ENCODE measurements at places on chromosomes 6 and 20.

DNA sequence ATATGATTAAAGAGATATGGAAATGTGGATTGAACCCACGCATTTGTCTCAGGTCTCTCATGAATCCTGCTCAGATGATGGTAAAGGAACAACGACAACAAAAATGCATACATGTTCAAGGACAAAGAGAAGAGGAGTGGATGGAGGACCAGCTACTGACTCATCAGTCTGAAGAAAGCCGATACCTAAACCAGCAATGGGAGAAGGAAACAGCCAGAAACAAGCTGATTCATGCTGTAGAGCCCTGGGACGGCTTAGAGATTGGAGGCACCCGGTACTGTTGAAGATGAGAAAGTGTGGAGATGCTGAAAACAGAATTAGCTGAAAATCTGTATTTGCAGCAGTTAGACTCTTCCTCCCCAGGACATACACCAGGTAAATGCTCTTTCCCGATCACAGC is 14.4 kb upstream of the RIPPLY2 start:
- no peak for DNase-seq

- DNase-seq: no peak
Observed at GRCh38 chr6:152598421-152598820, 38.7 kb downstream of the SYNE1 start.

DNA sequence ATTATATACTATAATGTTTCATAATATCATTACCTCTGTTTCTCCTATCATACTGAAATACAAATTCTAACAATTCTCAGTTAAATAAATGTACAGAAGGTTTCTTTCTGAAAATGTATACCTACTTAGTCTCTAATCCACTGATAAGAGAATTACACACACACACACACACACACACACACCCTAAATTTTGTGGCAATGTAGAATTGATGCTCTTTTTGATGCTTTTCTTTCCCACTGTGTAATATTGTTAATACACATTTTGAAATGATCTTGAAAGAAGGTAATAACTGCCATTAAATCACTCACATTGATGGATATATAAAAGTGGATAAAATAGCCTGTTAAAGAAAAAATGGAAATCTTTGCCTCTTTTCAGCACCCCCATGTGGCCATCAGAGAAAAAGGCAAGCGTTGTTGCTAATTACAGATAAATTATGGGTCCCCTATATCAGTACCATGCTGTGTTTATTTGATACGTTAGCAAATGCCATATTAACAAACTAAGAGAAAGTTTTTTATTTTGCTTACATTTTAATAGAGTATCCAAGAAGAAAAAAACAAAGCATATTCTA is 76.6 kb upstream of the VGLL2 start:
- DNase-seq: no peak

- DNase-seq: peak; percentile 13
Observed at GRCh38 chr6:106334646-106335448, 9.3 kb upstream of the ATG5 start.

DNA sequence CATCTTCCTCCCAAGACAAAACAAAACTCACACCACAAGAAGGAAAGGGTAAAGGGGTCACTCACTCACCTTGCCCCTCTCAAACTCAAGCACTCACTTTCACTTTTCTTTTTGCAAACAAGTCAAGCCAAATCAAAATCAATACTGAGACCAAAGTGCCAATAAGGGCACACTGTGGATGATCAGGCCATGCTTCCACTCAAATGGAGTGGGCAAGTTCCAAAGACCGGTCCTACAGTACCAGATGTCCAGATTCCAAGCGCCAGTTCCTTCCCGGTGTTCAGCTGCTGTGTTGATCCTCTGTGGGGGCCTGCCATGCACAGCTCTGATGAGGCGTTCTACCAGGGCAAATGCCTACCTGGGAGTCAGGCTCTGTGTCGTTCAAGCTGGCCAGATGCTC is 162.6 kb upstream of the GRIK2 start:
- DNase-seq: no peak

DNA sequence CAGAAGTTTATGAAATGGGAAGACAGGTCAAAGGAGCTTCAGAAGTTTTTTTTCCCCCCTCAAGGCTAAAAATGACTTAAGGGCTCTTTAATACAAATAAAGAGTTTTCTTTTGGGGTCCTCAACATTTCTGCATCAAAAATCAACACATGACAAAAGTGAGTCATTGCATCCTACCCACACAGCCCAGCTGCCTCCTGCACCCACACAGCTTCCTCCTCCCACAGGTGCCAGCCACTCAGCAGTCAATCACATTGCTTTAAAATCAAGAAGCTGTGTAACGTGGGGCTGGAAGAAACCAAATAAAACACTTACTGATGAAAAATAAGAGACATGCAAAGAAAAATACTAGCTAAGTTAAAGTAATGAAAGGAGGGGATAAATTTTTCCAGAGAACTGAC is 68.5 kb downstream of the MAP3K5 start:
- peak; percentile 46 for DNase-seq

DNA sequence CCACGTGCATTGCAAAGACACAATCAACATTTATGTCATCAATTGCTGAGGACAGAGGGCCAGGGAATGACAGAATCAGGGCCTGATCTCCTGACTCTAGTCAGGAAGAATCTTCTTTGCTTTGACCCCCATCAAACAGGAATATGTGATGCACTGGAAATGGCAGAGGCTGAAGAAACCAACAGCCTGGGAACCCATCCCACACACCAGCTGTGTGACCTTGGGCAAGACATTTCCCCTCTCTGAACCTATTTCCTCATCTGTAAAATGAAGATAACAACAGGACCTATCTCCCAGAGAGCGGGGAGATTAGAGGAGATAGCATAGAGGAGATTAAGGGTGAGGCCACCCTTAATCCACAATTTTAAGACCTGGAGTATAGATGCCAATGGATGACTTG is 1.5 kb downstream of the HNF4A start:
- no peak for DNase-seq

DNA sequence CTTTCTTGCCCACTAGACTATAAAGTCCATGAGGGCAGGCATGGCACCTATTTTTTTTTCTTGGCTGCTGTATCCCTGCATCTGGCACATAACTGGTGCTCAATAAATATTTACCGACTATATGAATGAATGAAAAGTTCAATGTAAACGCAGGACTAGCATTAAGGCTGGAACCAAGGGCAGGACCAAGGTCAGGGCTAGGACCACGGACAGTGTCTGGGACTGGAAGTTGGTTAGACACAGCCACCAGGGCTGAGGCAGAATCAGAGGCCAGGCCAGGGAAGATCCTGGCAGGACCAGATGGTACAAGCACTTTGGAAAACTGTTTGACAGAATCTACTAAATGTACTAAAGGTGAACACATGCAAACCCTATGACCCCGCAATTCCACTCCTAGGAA is 3.7 kb downstream of the TNXB start:
- DNase-seq: no peak

GRCh38 chr20:2698912-2699311 is 6.3 kb downstream of the EBF4 start:
- DNase-seq: no peak

DNA sequence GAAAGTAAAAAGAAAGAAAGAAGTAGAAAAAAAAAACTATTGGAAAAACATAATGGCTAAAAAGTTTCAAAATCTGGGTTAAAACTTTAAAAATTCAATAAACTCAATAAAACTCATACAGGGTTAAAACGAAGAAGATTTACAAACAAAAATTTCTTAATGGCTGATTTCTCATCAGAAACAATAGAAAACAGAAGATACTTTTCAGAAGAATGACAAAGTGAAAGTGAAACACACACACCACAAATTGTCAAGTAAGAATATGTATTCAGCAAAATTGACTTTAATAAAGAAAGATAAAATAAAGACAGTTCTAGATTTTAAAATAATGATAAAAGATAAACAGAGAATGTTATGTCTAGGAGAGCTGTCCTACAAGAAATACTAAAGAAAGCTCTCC is 618.9 kb upstream of the GJE1 start:
- DNase-seq: no peak

DNA sequence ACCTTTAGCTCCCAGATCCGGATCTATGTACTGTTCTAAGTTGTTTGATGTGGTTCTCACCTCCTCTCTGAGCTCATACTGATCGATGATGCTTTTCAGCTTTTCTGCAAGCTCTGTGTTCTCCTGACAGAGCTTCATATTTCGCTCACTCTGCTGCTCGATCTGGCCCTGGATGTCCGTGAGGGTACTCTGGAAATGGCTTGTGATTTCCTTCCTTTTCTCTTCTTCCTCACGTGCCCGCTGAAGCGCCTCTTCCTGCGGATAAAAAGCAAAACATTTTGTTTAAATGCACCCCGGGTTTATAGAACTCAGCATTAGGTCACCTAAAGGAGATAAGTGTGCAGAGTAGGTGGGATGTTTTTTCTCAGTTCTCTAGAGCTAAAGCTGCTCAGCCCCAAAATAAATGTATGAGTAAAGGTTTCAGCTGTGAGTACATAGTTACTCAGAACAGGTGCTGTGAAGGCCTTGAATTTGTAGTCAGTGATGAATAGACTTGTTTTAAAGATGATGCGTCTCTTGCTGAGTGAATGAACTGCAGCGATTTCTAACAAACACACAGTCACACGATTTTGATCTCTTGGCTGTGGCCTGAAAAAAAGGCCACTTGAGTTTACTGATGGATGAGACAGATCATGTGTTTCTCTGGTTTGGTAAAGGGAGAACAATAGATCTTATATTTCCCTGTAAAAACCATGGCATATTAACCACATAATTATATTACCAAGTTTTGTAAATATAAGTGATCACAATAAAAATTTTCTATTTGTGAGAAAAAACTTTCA is 29.1 kb downstream of the TXLNB start:
- peak; percentile 72 for DNase-seq

DNA sequence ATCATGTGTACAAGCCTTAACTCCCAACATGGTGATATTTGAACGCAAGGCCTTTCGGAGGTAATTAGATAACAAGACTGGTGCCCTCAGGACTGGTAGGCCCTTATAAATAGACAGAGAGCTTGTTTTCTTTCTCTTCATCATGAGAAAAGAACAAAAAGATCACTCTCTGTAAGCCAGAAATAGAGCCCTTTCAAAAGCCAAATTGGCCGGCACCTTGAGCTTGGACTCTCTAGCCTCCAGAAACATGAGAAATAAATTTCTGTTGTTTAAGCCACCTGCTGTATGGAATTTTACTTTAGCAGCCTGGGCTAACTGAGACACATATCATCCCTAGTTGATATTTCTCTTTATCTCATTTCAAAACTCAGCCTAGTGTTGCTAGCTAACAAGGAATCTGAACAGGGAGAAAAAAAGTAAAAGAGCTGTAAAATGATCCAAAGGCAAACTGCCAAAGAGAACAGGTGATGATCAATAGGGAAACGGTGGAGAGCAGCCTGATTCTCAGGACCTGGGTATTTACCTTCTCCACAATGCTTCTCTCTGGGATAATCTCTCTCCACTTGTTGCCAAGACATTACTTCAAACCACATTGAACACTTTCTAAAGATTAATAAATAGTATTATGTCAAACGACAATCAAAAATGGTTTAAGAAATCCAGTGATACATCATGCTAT is 6.1 kb downstream of the COL21A1 start:
- DNase-seq: no peak

- DNase-seq: no peak
Observed at GRCh38 chr20:1887321-1887720, 7.9 kb upstream of the SIRPA start.

DNA sequence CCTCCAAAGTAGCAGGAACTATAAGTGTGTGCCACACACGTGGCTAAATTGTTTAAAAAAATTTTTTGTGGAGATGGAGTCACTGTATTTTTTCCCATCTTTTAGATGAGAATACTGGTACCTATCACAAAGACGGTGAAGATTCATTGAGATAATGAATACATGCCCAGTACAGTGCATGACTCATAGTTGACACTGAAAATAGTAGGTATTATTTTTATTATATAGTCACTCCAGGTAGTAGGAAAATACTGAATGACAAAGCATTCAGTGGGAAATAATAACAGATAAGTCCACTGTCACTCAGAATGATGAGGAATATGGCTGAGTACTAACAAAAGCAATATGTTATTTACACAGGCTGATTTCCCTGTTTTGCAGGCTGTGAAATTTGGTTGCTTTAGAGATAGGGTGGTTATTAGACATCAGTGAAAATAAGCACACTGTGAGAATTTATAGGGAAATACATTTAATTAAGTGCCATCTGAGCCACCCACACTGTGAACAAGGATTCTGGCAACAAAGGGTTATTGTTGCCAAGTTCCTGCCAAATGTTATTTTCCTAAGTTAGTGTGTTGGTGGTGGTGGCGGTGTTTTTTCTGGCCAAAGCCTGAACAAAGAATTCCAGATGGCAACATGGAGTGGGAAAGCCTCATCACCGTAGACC is 129.8 kb upstream of the FOXQ1 start:
- no peak for DNase-seq

DNA sequence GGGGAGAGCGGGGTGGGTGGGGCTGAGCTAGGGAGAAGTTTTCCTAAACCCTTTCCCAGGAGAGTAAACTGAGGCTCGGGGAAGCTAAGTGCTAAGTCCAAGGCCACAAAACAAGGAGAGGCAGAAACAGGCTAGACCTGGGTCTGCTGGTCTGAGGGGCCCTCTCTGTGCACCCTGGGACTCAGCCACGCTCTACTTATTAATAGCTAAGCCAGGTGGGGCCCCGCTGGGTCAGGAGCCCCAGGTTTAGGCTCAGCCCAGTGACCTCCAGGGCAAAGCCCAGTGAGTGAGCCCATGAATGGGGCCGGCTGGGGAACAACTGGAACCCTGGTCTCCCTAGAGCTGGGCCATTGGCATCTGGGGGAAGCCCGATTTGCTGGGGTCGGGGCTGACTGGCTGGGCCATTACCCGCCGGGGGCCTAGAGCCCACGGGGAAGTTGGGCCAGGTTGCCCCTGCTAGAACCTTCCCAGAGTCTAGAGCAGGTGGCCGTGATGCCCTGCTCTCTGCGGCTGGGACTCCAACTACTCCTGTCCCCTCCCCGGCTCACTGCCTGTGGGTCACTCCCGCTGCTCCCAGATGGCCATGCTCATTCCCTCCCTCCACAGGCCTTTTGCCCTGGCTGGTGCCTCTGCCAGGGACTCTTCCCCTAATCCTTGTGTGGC is 24.1 kb upstream of the NOL4L start:
- DNase-seq: no peak

DNA sequence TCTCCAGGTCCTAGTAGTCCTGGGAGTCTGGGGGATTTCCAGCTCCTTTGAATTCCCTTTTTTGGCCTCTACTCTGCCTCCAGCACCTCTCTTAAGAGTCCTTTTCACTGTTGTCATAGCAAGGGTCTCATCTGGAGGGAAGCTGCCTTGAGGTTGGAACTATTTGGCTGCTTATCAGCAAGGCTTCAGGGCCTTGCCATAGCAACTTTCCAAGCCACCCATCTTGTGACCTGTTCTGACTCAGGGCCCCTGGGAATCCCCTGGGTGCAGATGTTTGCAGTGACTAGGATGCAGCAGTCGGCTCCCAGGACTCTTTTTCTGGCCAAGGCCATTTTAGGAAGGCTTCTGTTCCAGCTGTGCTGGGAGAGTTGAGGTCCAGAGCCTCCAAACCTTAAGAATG is 12.4 kb downstream of the PKIG start:
- DNase-seq: no peak

DNA sequence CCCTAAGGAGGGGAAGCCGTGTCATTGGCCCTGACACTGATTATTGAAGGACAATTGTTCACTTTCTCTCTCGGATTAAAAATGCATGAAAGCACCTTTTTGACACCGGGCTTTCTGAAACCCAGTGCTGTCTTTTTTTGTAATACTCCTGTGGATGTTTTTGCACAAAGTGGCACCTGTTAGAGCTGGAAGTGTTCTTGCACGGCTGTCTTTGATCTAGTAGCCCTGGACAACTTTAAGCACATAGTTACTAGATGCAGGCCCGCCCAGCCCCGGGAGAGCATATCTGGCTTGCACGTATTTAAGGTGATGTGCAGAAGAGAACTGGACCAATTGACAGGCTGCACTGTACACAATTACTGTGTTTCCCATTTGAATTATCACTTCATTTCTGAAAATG is 72.6 kb downstream of the ARID1B start:
- DNase-seq: no peak

- no peak for DNase-seq
Observed at GRCh38 chr6:33513213-33513612, 58.8 kb downstream of the ZBTB9 start.

Data from CD8-positive, alpha-beta T cell (primary cell).